ENCODE measurements at places on chromosomes 4 and X.

GRCh38 chrX:69195192-69195591 lies 29.9 kb upstream of the PJA1 start:
- DNase-seq: no peak

- DNase-seq: no peak
These were observed 3.5 kb downstream of the PKD2 start for GRCh38 chr4:88010966-88011365.

- no peak for DNase-seq
These were observed 209.9 kb upstream of the SPRY1 start for GRCh38 chr4:123186731-123187130.

DNA sequence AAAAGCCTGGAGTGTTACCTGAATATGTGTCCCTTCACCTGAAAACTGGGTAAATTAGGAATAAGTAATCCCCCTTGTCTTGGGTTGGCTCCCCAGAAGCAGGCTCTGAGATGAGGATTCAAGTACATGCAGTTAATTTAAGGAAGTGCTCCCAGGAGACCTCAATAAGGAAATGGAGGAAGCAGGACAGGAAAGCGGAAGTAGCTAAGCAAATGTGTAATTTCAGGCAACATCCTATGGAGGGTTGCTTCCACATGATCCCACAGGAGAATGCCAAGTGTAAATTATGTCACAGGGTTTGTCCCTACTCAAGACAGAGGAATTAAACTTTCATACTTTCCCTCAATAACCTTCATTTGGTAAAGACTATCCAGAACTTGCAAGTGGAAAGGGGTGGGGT lies 48.1 kb upstream of the ARHGEF6 start:
- no peak for DNase-seq

GRCh38 chr4:32962100-32962499 lies 2241.9 kb downstream of the PCDH7 start:
- no peak for DNase-seq

GRCh38 chr4:185738820-185739219 lies 73.2 kb downstream of the SORBS2 start:
- DNase-seq: no peak

DNA sequence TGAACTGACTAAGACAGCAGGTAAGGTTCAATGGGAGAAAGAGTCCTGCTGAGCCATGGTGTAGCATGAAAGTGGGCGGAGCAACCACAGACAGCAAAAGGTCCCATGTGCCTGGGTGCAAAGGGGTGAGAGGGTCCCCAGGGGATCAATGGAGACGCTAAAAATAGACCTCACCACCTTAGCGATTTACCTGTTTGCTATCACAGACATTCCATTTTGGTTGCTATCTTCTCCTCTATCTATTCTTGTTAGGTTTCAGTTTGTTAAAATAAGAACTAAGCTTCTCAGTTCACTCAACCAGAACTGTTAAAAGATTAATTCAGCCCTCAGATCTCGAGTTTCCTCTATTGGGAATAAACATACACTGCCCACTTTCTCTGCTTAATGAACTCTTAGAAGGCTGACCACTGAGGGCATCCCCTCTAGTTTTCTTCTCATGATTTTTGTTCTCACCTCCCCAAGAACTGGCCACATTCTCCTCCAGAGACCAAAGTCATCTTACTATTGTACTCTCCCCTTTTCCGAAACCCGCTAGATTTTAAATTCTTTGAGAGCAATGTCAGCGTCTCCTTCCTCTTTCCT lies 136.7 kb downstream of the PARM1 start:
- DNase-seq: no peak

DNA sequence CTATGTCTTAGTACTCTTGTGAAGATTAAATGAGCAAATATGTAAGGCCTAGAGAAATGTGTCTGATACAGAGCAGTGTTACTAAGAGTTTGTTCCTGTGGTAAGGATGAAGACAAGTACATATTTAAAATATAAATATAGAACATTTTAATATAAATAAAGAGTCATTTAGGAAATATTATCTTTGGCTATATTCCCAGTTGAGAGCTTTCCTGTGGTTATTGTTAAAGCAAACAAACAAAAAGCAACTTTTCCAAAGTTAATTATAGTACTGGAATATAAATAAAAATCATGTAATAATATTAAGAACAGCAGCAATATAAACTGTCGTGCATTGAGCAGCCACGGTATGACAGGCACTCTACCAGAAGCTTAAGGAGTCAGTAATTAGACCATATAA lies 472.5 kb downstream of the INPP4B start:
- no peak for DNase-seq

DNA sequence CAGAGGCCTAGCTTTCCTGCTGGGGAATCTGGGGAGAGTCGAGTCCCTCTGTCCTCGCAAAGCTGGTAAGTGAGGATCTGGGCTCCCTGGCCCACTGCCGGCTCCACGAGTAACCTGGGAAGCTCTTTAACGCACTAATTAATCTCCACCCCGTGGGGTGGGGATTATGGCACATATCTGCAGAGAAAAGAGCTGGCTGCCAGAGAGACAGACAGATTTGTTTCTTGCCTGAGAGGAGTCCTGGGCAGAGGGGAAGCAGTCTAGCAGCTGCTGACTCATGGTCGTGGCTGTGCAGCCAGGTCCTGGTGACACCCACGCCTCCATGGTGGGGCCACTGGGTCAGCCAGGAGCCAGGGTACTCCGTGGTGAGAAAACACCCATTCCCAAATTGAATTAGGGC lies 14.0 kb downstream of the SORCS2 start:
- DNase-seq: no peak

- DNase-seq: no peak
These were observed 743.5 kb upstream of the MAGEB2 start for GRCh38 chrX:29471829-29472228.

DNA sequence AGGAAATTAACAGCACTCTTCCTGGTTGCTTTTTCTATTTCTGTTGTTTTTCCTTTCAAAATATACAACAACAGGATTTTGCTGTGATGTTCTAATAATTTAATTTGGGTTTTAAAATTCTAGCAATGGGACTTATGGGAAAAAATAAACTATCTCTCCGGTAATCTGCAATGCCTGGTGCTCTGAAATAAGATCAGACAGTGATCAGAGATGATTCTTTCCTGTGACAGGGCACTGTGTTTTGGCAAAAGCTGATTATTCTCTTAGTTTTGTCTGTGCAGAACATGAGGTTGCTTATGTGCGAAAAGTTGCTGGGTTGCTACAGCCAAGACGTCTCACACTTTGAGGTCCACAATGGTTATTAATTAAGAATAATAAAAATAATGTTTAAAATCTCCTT lies 291.7 kb downstream of the FBXO8 start:
- DNase-seq: no peak

DNA sequence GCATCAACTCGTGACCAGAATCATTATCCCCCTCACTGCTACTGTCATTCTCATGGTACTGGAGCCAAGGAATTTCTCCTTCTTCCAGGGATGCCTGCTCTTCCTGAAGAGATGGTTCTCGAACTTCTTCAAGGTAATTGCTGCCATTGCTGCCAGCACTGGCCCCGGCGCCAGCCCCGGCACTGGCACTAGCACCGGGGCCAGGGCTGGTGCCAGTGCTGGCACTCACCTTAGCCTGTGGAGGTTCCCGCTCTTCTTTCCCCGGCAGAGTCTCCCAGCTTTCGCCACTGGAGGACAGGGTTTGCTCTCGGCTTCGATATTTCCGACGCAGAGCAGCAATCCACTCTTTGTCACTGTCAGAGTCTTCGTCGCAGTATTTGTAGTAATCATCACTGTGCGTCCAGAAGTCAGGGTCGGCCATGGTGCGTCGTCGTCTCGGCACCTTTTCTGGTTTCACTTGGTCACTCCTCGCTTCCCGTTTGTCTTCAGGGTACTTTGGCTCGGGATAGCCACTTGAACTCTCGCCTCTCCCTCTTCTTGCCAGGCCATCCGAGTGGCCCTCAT lies 3.4 kb downstream of the PJA1 start:
- no peak for DNase-seq

- DNase-seq: no peak
These were observed 145.7 kb upstream of the ADAMTS3 start for GRCh38 chr4:72714482-72715279.

DNA sequence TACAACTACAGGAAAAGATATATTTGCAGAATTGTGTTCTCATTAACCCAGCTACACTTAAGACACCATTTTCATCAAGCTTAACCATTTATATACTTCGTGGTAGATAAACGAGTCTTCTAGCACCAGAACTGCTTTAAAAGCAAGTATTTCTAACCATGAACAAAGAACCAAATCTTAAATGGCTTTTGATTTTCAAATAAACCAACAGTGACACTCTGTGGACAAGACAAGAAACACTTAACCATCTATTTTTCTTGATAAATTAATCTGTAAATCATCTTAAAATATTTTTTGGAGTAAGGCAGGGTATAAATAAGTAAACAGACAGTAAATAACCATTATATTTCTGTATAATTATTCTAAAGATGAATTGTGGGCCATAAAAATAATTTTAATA lies 10.2 kb downstream of the BEND2 start:
- no peak for DNase-seq

DNA sequence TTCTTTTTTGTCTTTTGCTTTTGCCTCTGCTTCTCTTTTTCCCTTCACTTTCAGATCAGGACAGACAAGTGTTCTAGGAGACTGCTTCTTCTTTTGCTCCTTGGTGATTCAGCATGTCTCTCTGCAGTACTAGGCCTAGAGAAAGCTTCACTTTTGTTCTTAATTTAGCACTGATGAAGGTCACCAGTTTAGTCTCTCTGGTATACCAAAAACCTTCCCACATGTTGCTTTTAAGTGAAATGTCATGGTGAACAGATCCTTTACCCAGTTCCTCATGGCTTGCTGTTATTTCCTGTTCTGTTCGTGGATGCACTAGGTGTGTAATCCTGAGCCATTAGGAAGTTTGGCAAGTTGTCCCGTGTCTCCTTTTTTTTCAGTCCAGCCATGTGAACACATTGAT lies 53.3 kb downstream of the NBDY start:
- no peak for DNase-seq

DNA sequence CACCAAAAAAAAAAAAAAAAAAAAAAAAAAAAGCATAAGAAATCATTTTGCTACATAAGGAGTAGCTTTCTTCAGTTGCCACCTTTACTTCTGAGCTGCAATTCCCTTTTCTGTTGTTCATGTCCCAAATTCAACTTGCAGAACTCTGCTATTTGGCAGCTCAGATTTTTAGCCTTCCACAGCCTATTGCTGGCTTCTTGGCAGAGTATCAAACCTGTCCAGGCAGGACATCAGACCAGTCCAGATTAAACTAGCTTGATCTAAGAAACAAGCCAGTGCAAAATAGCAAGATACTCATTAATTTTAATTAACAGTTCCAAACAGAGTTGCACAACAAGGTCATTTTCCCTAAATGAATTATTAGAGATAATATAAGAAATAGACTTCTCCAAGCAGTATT lies 123.6 kb upstream of the NR3C2 start:
- DNase-seq: no peak

- no peak for DNase-seq
These were observed 30.5 kb downstream of the ATRX start for GRCh38 chrX:77755561-77755960.

DNA sequence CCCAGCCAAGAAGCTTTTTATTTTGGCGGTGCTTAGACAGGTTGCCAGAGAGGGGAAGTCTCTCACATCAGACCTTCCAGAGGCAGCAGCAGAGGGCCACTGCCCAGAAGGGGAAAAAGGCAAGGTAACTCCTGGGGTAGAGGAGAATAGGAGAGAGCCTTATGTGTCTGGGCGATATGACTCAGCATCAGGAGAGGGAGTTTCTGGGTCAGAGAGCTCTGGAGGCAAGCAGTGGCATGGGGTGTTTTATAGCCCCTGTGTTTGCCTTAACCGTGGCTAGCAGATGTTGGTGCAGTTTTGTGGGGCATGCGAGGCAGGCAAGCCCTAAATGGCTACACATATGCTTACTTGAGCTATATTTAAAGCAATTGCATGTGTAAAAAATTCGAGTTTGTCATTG lies 8.3 kb upstream of the ZXDB start:
- no peak for DNase-seq

Measured in caudate nucleus (tissue), 63 donors.